Activated CD4-positive, CD25-positive, alpha-beta regulatory T cell (primary cell): ENCODE measurements at places on chromosomes 16 and 17.

GRCh38 chr17:63140255-63140654 lies 174.2 kb downstream of the TANC2 start:
- DNase-seq, result no peak

- peak; percentile 76 for DNase-seq
Observed at GRCh38 chr16:89192956-89193575, 7.3 kb downstream of the SLC22A31 start.

- no peak for DNase-seq
Observed at GRCh38 chr16:35795361-35796029, 2336.1 kb downstream of the TP53TG3F start.

- DNase-seq, result no peak
Observed at GRCh38 chr17:63458478-63458877, 12.4 kb upstream of the CYB561 start.
